Renal cortical epithelial cell (primary cell): ENCODE measurements at places on chromosomes 3 and 15. TPM values are rescaled to one million over a fixed set of nuclear protein-coding genes. Genes with fewer than 3 reads are reported as not detected.

GRCh38 chr15:81098861-81099651, 35.0 kb upstream of the CFAP161 start:
- DNase-seq = no peak

DNA sequence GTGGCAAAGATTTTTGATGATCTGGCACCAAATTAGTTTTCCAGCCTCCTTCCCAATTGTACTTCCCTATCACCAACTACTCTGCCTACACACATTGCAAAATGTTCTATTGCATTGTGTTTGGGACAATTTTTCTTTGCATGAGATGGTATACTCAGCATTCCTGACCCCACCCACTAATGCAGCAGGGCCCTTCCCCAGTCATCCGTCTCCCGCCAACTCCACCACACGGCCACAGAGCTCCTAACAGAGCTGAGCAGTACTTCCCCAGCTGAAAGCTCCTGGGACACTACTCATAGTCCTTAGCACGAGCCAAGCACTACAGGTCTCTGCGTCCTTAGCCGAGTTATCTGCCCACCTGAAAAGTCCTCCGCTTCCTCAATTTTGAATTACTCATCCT, 34.2 kb downstream of the TXNRD3 start:
- DNase-seq = no peak

UBP1 gene
- total RNA-seq = 32.8 and 77.3 TPM in 2 replicates

GRCh38 chr3:124676236-124676635, 54.0 kb upstream of the UMPS start:
- DNase-seq = no peak

GRCh38 chr3:108461661-108462111, 48.7 kb downstream of the MYH15 start:
- no peak for DNase-seq

GRCh38 chr15:100221471-100222348, 120.1 kb downstream of the ADAMTS17 start:
- DNase-seq = no peak
